ENCODE measurements at places on chromosomes 1 and 21. TPM values are rescaled to one million over a fixed set of nuclear protein-coding genes. Genes with fewer than 3 reads are reported as not detected.
A peak's percentile ranks its signal among the peaks of the same experiment; 100 is the strongest.

GRCh38 chr1:197149340-197149739, 2.9 kb upstream of the ASPM start:
- DNase-seq: no peak
- no peaks in the 10 kb centered on the region for H3K27me3 ChIP-seq
- H3K27ac ChIP-seq: no peak overlapping the region
- H3K36me3 ChIP-seq: no peaks in the 10 kb centered on the region
- H3K4me1 ChIP-seq: no peaks in the 10 kb centered on the region

GRCh38 chr21:43930074-43930847, 65.2 kb downstream of the AGPAT3 start:
- no peaks in the 10 kb centered on the region for H3K4me1 ChIP-seq
- H3K27ac ChIP-seq: no peak overlapping the region
- no peaks in the 10 kb centered on the region for H3K27me3 ChIP-seq
- H3K4me3 ChIP-seq: no peak overlapping the region
- H3K36me3 ChIP-seq: peaks cover 61% of the 10 kb centered on the region

Gene TP73
- 0.82 TPM for total RNA-seq

- DNase-seq: peak; percentile 34
- H3K4me1 ChIP-seq: peaks cover 8% of the 10 kb centered on the region
- no peak overlapping the region for H3K4me3 ChIP-seq
- H3K27me3 ChIP-seq: no peaks in the 10 kb centered on the region
- no peak overlapping the region for H3K27ac ChIP-seq
- H3K36me3 ChIP-seq: peaks cover 20% of the 10 kb centered on the region
Observed at GRCh38 chr21:25938658-25939395, 204.1 kb downstream of the GABPA start.

- H3K36me3 ChIP-seq: peaks cover 2% of the 10 kb centered on the region
- no peak for DNase-seq
- peaks cover 8% of the 10 kb centered on the region for H3K4me1 ChIP-seq
Observed at GRCh38 chr1:51072651-51073050, 29.4 kb upstream of the C1orf185 start.

DNA sequence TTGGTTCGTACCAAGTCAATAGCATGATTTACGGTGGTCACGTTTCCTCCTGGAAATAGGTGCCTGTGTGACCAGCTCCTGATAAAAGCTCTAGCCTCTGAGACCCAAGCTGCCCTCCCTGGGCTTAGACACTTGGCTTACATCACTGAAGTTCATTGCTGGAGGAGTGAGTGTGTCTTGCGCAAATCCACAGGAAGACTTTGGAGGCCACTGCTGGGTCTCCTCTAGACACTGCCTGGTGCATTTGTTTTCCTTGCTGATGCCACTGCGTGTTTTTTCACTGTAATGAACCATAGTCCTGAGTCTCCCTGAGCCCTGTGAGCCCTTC, 230.6 kb downstream of the DSCAM start:
- no peak overlapping the region for H3K27ac ChIP-seq
- no peaks in the 10 kb centered on the region for H3K36me3 ChIP-seq
- no peak for DNase-seq
- no peaks in the 10 kb centered on the region for H3K27me3 ChIP-seq
- no peak overlapping the region for H3K4me3 ChIP-seq
- H3K4me1 ChIP-seq: no peaks in the 10 kb centered on the region
